ENCODE measurements at places on chromosomes 3 and 15.

DNA sequence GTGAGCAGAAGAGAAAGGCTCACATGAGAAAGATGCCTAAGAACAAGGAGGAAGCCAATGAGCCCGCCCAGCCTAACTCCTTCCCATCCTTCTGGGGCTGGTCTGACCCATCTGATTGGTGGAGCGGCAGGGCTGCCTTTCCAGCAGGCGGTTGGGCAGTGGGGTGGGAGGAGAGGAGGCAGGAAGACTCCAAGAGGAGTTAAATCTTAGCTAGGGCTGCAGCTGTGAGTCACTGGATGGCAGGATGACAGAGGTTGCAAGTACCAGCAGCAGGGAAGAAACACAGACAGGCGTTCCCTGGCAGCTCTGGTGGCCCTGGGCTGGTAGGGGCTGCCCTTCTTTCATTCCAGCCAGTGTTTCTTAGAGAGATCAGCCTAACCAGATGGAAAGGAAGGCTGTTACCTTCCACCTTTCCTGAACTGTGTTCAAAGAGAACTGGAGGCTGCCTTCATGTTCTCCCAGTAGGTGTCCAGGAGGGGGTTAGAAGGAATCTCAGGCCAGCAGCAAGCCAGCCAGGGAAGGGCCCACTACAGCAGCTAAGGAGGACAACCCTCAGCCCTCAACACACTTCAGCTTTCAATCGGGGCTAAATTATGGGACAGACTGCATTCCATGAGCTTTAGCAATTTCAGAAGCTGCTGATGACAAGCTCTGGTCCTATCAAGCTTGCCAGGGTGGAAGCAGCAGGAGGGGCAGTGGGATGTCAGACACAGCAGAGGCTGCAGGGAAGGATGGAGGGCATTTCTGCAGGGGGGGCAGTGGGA, 50.3 kb downstream of the CHSY1 start:
- peak; percentile 99 for ATAC-seq

DNA sequence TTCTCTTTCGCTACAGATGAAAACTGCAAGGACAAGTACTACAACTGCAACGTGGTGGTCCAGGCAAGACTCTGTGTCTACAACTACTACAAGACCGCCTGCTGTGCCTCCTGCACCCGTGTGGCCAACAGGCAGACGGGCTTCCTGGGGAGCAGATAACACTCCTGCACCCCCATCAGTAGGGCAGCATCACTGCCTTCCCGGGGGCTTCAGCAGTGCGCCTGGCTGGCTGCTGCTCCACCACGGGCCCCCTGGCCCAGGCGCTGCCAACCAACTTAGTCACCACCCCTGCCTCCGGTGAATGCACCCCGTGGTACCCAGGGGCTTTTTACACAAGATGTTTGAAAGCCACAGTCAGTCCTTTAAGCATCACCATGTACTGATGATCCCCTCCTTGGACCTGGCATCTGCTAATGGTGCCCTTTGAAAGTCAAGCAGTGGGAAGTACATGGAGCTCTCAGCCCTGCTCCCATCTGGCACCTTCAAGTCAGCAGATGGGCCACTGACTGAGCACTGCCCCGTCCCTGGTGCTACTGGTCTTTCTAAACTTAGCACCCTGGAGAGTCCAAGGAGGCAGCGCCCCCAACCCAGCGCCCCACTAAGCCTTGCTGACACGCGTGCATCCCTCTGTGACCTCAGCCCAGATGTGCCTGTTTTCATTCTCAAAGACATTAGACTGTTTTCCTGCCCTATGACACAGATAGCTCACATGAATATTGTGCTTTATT, 33.0 kb upstream of the NR2E3 start:
- no peak for ATAC-seq

- peak; percentile 82 for ATAC-seq
These were observed 317.7 kb upstream of the TPRG1 start for GRCh38 chr3:188853856-188854771.

GRCh38 chr3:84066915-84067314, 891.9 kb upstream of the CADM2 start:
- no peak for ATAC-seq

- ATAC-seq = no peak
These were observed 40.7 kb downstream of the DENND6A start for GRCh38 chr3:57652203-57652602.

GRCh38 chr3:69419276-69419675, 33.4 kb upstream of the FRMD4B start:
- ATAC-seq = no peak

- no peak for ATAC-seq
These were observed 649 bp upstream of the PIK3CB start for GRCh38 chr3:138835397-138835757.

DNA sequence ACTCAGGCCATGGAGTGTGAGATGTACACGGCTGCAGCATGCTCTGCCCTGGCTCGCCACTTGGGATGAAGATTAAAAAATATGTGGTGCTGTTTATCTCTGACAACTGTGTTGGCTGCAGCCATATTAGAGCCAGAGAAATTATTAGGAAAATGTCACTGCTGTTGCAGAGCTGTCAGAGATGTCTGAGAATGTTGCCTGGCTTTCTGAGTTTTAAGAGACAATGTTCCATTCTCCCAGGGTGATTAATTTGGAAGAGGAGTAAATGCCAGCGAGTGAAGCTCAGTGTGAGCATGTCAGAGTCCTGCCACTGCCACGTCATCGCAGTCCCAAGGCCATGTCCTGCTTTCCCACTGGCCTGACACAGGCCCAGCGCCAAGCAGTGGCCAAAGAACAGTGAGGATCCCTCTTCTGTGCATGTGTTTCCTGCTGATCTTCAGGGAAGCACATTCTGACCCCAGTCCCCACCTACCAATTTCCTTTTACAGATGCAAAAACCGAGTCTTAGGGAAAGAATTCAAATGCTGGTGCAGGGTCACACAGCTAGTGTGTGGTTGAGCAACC, 370.9 kb downstream of the GABRG3 start:
- peak; percentile 55 for ATAC-seq

- no peak for ATAC-seq
These were observed 719.6 kb downstream of the SQOR start for GRCh38 chr15:46354443-46354842.

DNA sequence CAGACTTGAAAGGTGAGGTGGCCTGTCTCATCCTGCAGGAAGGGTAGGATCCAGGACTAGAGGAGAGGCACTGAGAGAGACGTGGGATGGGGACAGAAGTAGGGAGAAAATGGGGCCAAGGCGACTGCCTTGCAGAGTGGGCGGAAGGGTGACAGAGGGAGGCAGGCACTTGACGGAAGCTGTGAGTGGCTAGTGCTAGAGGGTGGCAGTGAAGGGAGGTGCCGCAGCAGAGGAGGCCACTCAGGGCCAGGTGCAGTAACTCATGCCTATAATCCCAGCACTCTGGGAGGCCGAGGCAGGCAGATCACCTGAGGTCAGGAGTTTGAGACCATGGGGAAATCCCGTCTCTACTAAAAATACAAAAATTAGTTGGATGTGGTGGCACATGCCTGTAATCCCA, 7.3 kb downstream of the CCDC33 start:
- ATAC-seq = no peak

- ATAC-seq = no peak
These were observed 55.5 kb upstream of the CMTM7 start for GRCh38 chr3:32336113-32336498.

GRCh38 chr3:16119887-16120286, 54.6 kb upstream of the GALNT15 start:
- no peak for ATAC-seq

DNA sequence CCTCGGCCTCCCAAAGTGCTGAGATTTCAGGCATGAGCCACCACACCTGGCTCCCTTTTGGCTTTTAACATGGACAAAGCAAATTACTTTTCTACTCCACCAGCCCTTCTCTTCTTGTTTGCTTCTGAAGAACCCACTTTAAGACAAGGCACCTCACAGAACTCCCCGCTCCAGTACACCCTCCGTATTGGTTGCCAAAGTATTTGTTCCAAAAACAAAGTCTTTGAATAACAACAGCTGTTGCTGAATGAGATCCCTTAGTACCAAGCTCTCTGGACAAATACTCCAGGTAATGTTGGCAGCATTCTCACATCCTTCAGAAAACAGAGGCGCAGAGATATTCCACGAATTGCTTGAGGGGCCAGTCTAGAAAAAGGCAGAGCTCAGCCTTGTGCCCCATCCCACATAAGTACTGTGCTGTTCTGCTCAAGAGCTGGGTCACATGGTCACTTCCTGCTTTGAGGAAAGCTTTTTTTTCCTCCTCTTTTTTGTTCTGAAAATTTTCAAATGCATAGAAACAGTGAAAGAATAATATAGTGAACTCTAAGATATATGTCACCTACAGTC, 7.3 kb upstream of the CHCHD6 start:
- ATAC-seq = no peak

- no peak for ATAC-seq
These were observed 282.0 kb upstream of the VEPH1 start for GRCh38 chr3:157785102-157785826.

GRCh38 chr3:11545186-11545851, 98.4 kb downstream of the VGLL4 start:
- no peak for ATAC-seq

GRCh38 chr15:49135342-49135857, 20.0 kb downstream of the COPS2 start:
- no peak for ATAC-seq

DNA sequence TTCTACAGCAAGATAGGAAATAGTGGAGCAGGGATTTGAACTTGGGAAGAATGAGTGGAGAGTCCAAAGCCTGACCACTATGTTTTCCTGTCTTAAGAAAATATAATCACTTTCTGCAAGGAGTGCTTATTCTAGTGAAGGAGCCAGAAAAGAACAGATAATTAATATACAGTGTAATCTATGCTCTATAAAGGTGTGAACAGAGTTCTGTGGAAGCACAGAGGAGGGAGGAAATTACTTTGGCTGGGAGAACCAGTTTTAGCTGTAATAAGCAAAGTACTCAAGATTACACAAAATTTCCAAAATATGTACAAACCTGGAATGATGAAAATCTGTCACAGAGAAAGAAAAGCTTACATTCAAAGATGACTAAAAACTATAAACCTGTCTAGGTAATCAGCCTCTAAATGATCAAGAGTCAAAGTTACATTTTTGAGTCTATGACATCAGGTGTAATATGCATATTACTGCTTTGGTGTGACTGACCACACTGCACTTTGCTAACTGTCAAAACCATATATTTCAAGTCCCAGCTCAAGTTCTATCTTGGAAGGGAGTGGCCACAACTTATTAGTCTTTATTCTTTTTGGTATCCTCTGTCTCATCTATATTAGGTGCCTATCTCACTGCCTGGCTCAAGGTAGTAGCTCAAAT, 40.7 kb upstream of the MB21D2 start:
- no peak for ATAC-seq

GRCh38 chr15:86751116-86751515, 671.4 kb downstream of the AGBL1 start:
- ATAC-seq = no peak

GRCh38 chr15:61889706-61890105, 170.5 kb downstream of the VPS13C start:
- ATAC-seq = no peak

GRCh38 chr3:42667096-42667522, 13.6 kb downstream of the ZBTB47 start:
- ATAC-seq = no peak

GRCh38 chr3:60973321-60973720, 277.9 kb downstream of the FHIT start:
- ATAC-seq = no peak

- ATAC-seq = no peak
These were observed 80.3 kb downstream of the FAIM start for GRCh38 chr3:138688871-138689299.

DNA sequence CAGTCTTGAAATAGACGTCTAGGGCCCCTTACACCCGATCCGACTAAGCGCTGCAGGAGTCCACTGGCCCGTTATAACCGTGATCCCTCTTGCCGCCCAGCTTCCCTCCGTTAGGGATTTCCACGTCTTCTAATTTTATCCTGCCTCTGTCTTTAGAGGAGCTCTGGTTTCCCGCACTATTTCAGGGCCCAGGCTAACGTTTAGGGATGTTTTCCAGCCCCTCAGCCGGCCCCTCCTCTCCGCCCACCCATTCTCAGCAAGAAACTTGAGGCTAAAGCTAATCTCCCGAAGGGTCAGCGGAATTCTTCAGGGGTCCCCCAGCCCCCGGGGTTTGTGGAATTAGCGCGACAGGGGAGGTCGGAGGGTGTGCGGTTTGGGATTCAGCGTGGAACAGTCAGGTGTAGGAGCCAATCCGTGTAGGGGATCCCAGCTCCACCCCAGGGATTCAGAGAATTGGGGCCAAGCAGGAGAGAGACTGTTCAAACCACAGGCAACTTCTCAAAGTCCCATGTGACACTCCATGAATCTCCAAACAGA, 1.6 kb downstream of the PTX3 start:
- no peak for ATAC-seq

GRCh38 chr15:24898715-24899272, 56.0 kb upstream of the SNRPN start:
- ATAC-seq = no peak

DNA sequence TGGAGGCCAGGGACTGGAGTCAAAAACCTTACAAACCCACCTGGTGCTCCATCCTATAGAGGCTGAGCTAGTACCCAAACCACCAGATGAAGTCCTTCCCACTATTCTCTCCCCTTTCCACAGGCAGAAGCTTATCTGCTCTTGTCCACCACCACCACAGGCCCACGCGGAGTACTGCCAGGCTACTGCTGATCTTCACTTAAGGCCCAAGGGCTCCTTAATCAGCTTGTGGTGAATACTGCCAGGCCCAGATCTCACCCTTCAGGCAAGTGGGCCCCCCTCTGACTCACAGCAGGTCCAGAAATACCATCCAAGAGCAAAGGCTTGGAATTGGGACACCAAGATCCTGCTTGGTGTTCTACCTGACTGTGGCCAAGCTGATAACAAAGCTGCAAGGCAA, 598.1 kb upstream of the CBLB start:
- ATAC-seq = no peak

DNA sequence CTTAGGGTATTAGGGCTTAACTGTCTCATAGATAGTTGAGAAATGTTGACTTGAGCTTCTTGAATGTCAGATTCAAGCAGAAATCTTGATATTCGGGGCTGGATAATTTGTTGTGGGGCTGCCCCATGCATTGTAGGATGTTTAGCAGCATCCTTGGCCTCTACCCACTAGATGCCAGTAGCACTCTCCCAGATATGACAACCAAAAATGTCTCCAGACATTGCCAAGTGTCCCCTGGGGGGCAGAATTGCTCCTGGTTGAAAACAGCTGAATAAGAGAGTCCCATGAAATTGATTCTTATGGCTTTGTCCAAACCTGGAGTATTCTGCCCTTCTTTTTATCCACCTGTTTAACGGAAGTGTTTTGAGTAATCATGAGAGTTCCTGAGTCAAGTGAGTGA, 15.9 kb upstream of the LCMT2 start:
- ATAC-seq = no peak

GRCh38 chr15:61398310-61398709, 169.2 kb upstream of the RORA start:
- no peak for ATAC-seq

- no peak for ATAC-seq
These were observed 88.8 kb downstream of the CACNA1D start for GRCh38 chr3:53583161-53583690.

GRCh38 chr15:91224755-91225380, 124.8 kb downstream of the SV2B start:
- ATAC-seq = no peak

- no peak for ATAC-seq
These were observed 22.3 kb downstream of the GMNC start for GRCh38 chr3:190840146-190840545.

Measured in gastroesophageal sphincter (tissue), 4 donors.